ENCODE measurements at places on chromosomes 12 and 14.

DNA sequence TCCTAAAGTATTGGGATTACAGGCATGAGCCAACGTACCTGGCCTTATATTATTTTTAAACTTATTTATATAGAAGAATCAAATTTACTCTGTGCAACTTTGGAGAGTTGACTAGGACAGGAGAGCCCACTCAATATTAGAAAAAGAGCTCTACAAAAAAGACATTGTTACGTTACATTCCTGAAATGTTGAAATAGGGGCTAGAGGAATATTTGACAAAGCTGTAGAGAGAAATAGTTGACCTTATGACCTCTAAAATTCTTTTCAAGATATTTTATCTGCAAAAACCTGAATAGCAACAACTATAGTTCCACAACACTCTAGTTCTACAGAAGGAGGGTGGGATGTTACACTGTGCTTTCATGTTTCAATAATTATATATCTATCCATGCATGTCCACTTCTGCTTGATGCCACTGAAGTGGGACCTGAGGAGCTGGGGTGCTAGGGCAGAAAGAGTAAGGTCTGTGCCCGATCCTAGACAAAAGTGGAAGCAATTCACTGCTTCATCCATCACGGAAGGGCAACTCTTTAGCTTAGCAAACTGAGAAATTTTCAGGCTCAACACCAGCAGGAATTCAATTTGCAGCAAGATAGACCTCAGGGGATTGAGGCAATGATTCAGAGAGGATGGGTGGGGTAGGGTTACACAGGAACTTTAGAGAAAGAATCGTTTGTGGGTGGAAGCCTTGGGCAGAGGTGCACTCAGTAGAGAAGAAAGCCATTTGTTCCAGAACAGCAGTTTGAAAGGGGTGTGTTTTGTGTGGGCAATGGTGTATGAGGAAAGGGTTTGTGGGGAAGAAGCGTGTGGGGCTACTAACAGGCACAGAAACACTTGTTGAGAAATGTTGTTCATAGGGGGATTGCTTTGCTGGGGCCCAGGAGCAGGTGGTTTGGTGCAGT is 16.0 kb upstream of the RNASE10 start:
- no peak for DNase-seq

GRCh38 chr12:109387425-109388166 is 39.9 kb downstream of the MYO1H start:
- peak; percentile 17 for DNase-seq

- no peak for DNase-seq
Observed at GRCh38 chr14:75514673-75515628, 7.3 kb upstream of the BATF start.

DNA sequence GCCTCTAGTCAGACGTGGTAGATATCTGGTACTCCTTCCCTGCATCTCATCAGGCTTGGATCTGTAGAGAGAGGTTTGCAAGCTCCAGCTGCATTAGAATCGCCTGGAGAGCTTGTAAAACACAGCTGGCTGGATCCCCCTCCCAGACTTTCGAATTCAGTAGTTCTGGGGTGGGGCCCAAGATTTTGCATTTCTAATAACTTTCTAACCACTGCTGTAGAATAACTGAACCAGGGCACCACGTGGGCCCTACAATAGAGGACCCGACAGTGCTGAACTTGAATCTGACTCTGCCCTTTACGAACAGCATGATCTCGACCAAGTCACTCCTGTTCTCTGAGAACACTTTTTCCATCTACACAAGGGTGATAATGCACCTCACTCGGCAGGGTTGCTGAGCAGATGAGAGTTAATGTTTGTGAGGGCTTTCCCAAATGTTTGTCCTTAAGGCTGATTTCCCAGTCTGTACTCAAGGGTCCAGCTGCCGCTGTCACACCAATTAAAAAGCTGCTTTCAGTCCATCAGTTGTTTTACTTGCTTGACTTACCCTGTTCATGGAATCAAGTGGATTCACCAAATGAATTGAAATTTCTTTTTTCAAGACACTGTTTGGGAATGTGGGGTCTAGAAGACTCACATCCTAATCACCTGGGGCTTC is 86.6 kb upstream of the SLC24A4 start:
- no peak for DNase-seq

DNA sequence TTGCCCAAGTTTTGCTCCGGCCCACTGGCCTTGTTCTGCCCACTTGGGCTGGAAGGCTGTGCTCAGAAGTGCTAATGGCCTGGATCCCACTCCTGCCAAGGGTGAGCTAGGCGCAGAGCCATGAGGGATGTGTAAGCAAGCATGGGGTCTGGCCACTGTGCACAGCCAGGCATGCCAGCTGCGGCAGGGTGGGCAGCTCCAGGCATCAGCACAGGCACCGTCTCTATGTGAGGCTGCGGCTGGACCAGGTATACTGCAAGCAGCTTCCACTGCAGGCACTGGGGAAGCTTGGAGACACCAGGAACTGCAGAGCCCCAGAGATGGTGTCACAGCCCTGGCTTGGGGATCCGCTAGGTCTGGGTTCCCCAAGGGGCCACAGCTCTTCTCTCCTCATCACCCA is 264.9 kb downstream of the LRIG3 start:
- no peak for DNase-seq

GRCh38 chr14:30191639-30192279 is 264.1 kb upstream of the PRKD1 start:
- peak; percentile 42 for DNase-seq

DNA sequence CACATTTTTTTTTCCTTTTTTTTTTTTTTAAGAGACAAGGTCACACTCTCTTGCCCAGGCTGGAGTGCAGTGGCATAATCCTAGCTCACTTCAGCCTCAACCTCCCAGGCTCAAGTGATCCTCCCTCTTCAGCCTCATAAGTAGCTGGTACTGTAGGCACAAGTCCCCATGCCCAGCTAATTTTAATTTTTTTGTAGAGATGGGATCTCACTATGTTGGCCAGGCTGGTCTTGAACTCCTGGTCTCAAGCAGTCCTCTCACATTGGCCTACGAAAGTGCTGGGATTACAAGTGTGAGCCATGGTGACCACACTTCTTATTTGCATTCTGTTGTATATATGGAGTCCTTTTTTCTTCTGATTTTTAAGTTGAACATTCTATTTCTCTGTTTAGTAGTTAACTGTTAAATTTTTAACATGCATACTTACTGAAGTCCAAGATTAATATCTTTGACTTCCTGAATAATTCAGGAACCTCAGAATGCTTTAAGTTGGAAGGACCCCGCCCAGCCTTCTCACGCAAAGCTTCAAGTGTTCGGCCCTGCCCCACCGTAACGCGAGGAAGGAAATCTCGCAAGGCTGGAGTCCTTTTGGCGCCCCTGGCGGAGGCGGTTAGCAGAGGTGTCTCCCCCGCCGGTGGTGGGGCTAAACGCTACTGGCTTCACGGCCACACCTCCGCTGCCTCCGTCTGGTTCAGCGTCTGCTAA is 21.6 kb downstream of the SPATS2 start:
- DNase-seq: no peak

- no peak for DNase-seq
Observed at GRCh38 chr12:58154359-58154758, 213.0 kb downstream of the ATP23 start.

DNA sequence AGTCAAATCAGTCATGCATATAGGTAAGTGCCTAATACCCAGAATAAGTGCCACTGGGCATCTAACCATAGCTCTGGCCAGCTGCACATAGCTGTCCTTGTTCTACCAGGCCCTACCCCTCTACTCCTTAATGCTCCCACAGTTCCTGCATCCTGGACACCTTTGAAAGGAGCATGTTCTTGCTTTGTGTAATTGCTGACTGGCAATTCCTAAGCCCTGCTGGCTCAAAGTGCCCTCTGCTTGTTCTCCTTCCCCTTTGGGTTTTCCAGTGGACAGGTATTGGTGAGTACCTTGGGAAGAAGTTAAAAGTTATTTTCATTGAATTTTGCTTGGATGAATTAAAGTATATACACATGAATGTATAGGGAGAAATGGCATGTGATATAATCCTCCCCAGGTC is 516.4 kb downstream of the ETNK1 start:
- no peak for DNase-seq

DNA sequence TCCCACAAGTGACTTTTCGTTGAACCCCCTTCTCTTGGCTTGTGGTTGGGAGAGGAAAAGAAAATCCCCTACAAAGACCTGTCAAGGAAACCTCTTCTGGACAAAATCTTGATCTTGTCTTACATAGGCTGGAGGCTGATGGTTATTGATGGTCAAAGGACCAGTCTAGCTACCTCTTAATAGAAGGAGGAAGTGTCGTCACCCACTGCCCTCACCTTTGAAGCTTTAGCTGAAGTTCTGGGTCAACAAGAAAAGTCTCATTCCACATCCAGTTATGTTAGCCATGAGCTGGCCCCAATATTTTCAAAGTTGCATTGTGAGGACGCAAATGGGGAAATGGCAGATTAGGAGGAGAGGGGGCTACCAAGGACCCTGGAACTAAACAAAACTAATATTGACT is 6.2 kb upstream of the KSR2 start:
- DNase-seq: no peak

DNA sequence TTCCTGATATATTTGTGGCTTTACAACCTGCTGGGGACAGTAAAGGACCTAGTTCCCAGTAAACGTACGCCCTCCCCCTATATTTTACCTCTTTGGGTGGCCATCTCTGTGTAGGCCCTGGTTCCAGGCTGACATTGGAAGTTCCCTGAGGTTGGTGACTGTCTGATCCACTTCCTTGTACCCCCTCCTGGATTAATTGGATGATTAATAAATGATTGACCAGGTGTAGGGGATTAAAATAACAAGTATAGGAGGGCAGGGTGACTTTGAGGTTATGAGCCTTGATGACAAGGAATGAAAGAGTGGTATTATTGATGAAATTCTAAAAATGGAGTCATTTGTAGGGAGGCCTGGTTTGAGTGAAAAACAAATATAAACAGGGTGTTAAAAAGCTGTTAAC is 9.6 kb downstream of the SUSD6 start:
- DNase-seq: no peak

GRCh38 chr12:103596981-103597380 is 9.9 kb downstream of the STAB2 start:
- DNase-seq: no peak
